ENCODE measurements at places on chromosomes 2 and 18. TPM values are rescaled to one million over a fixed set of nuclear protein-coding genes. Genes with fewer than 3 reads are reported as not detected.

The L3MBTL4 gene
- 0.16 TPM for polyA plus RNA-seq

The IL1R2 gene
- not detected for polyA plus RNA-seq

The CIDEA gene
- polyA plus RNA-seq: not detected

The CYTIP gene
- polyA plus RNA-seq: not detected

The CCDC85A gene
- 24.7 TPM for polyA plus RNA-seq

The APCDD1 gene
- 1.1 TPM for polyA plus RNA-seq

The KLHL41 gene
- polyA plus RNA-seq: 2.7 TPM

The HRH4 gene
- 0.12 TPM for polyA plus RNA-seq

The ARHGEF4 gene
- 45.9 TPM for polyA plus RNA-seq

The CDKL4 gene
- polyA plus RNA-seq: not detected

The SKOR2 gene
- not detected for polyA plus RNA-seq

The MAL gene
- polyA plus RNA-seq: not detected

The LYPD6 gene
- 2.3 TPM for polyA plus RNA-seq

The KIF5C gene
- polyA plus RNA-seq: 515 TPM

The PLEK gene
- polyA plus RNA-seq: 0.10 TPM

The SCN1A gene
- polyA plus RNA-seq: 1.4 TPM

The MYCN gene
- polyA plus RNA-seq: 27.2 TPM

The LIPG gene
- polyA plus RNA-seq: 0.85 TPM

The VSNL1 gene
- 64.1 TPM for polyA plus RNA-seq

The ST8SIA5 gene
- 0.93 TPM for polyA plus RNA-seq

The C2orf66 gene
- 1.4 TPM for polyA plus RNA-seq

The C1QL2 gene
- not detected for polyA plus RNA-seq

The IL36RN gene
- polyA plus RNA-seq: not detected

The REG1B gene
- not detected for polyA plus RNA-seq

The MC4R gene
- 2.1 TPM for polyA plus RNA-seq

The RESP18 gene
- polyA plus RNA-seq: not detected

The SMAD2 gene
- polyA plus RNA-seq: 64.7 TPM

The TLX2 gene
- polyA plus RNA-seq: not detected

The M1AP gene
- not detected for polyA plus RNA-seq

The C2orf80 gene
- 71.5 TPM for polyA plus RNA-seq

The DPY30 gene
- polyA plus RNA-seq: 151 TPM

The C2orf78 gene
- polyA plus RNA-seq: not detected

The IMPACT gene
- 25.2 TPM for polyA plus RNA-seq

The EIF2B4 gene
- polyA plus RNA-seq: 45.3 TPM

The POTEI gene
- 0.25 TPM for polyA plus RNA-seq

The TNFAIP6 gene
- polyA plus RNA-seq: not detected

The AKAIN1 gene
- polyA plus RNA-seq: not detected

The TUBB8B gene
- not detected for polyA plus RNA-seq

The RAPGEF4 gene
- 10.4 TPM for polyA plus RNA-seq

The GCG gene
- polyA plus RNA-seq: not detected

The HOXD8 gene
- not detected for polyA plus RNA-seq

The DNAJB2 gene
- polyA plus RNA-seq: 172 TPM

The PJVK gene
- polyA plus RNA-seq: 3.6 TPM

The PXDN gene
- polyA plus RNA-seq: 200 TPM

The RBKS gene
- 4.0 TPM for polyA plus RNA-seq

The ALLC gene
- polyA plus RNA-seq: not detected

The TACR1 gene
- polyA plus RNA-seq: 0.78 TPM

The FEV gene
- polyA plus RNA-seq: not detected

The ACVR1C gene
- polyA plus RNA-seq: 0.64 TPM

The GPR55 gene
- polyA plus RNA-seq: not detected
